D341Med (cell line): ENCODE measurements at places on chromosomes 13 and 19.

DNA sequence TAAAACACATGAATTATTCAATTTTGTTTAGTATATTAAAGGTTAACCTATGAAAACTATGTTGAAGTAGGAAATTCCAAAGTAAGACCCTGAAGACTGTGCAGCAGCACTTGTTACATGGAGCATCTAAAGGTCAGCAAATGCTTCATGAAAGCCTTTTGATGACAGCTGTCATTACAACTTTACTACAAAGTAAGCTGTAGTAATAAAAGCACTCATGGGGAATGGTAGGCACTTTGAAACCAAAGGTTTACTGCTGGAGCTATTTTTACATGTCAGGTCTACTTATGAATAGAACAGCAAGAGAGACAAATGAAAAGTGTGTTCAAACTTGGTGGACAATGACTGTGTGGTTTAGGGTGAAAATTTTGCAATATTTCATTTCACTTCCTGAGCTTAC lies 672.5 kb upstream of the PCDH20 start:
- DNase-seq = no peak

GRCh38 chr13:109381546-109382180 lies 404.7 kb downstream of the IRS2 start:
- no peak for DNase-seq

DNA sequence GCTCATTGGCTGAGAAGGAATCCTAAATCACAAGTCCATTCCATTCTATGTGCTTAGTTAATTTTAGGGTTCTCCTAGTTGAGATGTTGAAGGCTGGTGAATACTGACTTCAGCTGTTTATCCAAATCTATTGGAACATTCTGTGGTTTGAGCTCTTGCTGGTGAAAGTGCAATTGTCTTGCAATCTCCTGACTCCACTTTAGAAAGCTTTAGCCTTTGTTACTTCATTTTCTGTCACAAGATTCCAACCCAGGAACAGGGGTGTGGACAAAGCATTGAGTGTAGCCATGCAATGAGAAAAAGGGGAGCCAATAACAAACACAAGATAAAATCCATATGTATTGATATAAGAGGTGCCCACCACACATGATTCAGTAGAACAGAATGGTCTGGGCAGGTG lies 15.0 kb downstream of the CEACAM21 start:
- no peak for DNase-seq

- no peak for DNase-seq
These were observed 26.8 kb downstream of the CERS1 start for GRCh38 chr19:18869023-18869618.

- peak; percentile 68 for DNase-seq
These were observed 7.5 kb downstream of the ZNF610 start for GRCh38 chr19:52343548-52343947.

DNA sequence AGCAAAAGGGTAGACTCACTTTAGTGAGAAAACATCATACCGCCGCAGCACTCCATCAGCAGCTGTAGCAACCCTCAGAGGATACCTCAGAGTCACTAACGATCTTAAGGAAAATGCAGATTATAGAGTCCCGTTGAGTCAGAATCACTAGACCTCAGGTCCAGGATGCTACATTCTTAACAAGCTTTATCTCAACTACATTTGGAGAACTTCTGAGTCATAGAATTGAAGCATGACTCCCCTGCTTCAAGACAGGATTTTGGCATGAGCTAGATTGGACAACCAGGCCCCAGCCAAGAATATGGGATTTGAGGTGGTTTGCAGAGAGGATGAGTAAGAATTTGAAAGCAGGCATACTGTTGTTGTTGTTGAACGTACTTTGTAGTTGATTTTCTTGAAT lies 118.9 kb upstream of the UBL3 start:
- no peak for DNase-seq

DNA sequence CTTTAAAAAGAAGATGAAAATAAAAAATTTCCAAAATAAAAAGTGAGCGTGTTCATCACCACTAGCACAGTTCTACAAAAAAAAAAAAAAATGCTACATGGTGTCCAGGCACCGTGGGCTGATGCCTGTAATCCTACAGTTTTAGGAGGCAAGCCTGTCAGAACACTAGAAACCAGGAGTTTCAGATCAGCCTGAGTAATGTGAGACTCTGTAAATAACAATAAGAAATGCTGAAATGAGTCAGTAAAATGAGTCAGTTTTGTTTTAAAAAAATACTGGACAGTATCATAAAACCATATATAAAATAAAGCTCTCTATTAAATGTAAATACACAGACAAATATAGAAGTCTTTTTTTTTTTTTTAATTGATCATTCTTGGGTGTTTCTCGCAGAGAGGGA lies 30.0 kb downstream of the ZNF91 start:
- DNase-seq = no peak

- peak; percentile 63 for DNase-seq
These were observed 489 bp downstream of the CCNE1 start for GRCh38 chr19:29812080-29812880.

DNA sequence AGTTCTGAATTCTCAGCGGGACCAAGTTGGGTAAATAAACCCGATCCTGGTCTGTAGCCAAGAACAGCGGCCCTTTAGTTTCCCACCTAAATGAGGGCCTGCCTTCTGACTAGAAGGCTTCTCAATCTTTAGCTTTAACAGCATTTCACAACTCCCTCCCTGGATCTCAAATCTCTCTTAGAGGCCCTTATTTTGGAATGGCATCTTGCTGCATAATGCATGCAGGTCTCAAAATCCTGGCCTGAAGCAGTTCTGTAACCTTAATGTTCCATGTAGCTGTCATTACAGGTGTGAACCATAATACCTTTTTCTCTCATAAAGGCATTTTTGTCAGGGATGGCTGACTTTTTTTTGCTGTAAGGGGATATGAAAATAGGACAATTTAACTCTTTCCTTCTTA lies 29.5 kb downstream of the ZNF90 start:
- DNase-seq = no peak

GRCh38 chr19:58492265-58492664 lies 16.1 kb downstream of the ZNF446 start:
- DNase-seq = no peak

DNA sequence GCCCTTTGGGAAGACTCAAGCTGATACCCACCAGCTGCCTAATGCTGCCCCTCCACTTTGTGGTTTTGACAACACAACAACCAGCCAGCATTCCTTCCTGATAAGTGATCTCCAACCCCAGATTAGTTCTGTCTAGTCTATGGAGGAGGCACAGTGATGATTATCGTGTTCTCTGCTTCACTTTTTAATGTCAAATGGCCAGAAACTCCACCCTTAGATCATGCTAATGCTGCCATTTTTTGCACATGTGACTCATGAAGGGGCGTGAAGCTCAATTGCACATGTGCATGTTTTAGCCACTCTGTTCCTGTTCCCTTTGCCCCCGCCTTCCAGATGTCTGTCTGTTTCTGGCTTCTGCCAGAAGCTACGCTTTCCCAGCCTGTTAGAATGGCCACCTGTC lies 199.8 kb downstream of the COG6 start:
- DNase-seq = no peak

- no peak for DNase-seq
These were observed 25.1 kb upstream of the CD70 start for GRCh38 chr19:6616011-6616410.

GRCh38 chr13:79742923-79743322 lies 262.0 kb downstream of the NDFIP2 start:
- no peak for DNase-seq

- DNase-seq = no peak
These were observed 25.7 kb upstream of the TPTE2 start for GRCh38 chr13:19586904-19587634.

DNA sequence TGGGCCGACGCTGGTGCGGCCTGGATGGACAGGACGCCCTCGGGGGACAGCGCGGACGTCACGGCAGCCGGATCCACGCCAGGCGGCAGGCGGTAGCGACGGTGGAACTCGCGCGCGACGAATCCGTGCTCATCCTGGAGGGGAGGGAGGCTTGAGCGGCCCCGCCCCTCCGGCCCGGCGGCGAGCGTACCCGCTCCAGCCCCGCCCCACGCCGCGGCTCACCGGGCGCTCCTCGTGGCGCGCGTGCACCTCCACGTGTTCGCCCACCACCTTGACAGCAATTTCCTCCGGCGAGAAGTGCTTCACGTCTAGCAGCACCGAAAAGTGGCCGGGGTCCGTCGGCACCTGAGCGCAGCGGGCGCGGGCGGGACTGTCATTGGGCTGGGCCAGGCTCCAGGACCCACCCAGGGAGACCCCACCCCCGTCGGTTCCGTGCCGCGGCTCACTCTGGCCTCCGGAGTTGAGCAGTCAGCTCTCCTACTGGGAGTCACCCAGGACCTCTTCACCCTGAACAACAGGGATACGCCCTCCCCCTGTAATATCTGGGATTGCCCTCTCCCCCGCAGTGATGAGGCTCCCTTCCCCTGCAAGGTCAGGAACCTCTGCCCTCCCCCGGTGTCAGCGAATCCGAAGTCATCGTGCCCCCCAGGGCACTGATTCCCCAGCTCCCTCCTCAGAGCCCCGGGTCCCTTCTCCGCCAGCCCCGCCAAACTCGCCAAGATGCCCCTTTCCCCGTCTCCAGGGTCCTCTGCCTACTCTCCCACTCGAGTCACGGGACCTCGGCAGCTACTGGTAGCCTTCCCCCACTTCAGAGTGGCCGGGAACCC lies 1.1 kb downstream of the HSPB6 start:
- DNase-seq = peak; percentile 70

- DNase-seq = peak; percentile 81
These were observed 7.6 kb downstream of the EGLN2 start for GRCh38 chr19:40806423-40807146.

GRCh38 chr13:113179374-113180230 lies 21.2 kb downstream of the PROZ start:
- no peak for DNase-seq

DNA sequence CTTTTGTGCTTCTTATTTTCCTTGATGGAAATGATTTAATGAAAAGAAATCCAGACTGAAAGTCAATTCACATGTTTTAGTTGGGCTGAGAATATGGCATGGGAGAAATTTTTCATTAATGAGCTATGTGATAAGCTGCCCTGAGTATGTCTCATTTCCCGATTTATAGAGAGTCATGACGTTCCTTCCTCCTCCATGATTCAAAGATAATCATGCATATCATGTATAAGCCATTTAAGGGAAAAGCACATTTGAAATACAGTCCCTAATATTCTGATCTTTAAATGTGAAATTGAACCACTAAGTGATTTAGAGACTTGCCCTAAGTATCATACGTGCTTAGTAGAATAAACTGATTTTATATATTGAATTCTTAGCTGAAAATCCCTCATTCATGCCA lies 840.9 kb downstream of the PCDH17 start:
- no peak for DNase-seq

DNA sequence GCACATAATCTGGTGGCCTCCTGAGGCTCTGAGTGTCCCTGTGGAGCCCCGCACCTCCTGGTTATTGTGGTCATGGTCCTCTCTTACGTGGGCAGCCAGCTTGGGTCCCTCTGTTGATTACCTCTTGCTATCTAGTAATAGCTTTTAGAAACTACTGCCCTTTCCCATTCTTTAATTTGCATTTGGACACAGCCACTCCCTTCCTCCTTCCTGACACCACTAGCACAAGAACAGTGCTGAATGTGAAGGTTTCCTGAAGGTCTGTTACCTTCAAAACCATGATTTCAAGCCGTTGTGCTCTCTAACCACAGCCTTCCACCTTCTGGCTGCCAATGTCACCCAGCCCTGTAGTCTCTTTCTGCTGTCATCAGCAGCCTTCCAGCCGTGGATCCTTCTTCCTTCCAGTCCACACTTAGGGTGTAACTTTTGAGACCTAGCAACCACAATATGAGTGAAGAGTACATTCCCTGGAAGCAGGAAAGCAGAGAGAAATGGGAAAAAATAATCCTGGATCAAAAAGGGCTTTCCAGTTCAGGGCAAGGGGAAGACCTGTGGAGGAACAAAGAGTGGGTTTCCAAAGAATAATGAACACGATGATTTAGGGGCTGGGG lies 130.9 kb downstream of the FRY start:
- DNase-seq = no peak

- no peak for DNase-seq
These were observed 12.0 kb downstream of the DLEU7 start for GRCh38 chr13:50831512-50831911.

- DNase-seq = no peak
These were observed 8.8 kb upstream of the KPTN start for GRCh38 chr19:47492571-47493377.

DNA sequence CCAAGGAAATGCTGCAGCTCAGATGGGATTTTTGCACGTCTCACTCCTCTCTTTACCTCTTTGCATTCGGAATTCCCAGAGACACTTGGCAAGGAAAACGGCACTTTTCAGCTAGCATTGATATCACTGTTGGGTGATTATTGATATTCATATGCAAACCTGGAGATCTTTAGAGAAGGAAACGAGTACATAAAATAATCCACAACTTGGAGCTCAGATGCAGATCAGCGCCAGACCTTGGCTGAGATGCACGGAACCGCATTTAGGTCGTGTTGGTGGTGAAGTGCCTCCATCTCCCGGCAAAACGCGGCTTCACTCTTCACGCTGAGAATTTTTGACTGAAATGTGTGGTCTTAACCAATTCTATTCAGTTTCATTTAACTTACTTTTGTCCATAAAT lies 77.2 kb upstream of the ARHGEF7 start:
- no peak for DNase-seq

- no peak for DNase-seq
These were observed 10.3 kb downstream of the GNA15 start for GRCh38 chr19:3145909-3146676.
